ENCODE measurements at places on chromosomes 6 and 20. TPM values are rescaled to one million over a fixed set of nuclear protein-coding genes. Genes with fewer than 3 reads are reported as not detected.

GRCh38 chr6:10521104-10521808 is at the start of gene GCNT2:
GCNT2 (plus strand) TSS chr6:10521351; CDS start chr6:10528912, 7,561 bp downstream.
- DNase-seq: no peak

GRCh38 chr6:79082304-79082703 is 4.2 kb upstream of the PHIP start:
- no peak for DNase-seq

DNA sequence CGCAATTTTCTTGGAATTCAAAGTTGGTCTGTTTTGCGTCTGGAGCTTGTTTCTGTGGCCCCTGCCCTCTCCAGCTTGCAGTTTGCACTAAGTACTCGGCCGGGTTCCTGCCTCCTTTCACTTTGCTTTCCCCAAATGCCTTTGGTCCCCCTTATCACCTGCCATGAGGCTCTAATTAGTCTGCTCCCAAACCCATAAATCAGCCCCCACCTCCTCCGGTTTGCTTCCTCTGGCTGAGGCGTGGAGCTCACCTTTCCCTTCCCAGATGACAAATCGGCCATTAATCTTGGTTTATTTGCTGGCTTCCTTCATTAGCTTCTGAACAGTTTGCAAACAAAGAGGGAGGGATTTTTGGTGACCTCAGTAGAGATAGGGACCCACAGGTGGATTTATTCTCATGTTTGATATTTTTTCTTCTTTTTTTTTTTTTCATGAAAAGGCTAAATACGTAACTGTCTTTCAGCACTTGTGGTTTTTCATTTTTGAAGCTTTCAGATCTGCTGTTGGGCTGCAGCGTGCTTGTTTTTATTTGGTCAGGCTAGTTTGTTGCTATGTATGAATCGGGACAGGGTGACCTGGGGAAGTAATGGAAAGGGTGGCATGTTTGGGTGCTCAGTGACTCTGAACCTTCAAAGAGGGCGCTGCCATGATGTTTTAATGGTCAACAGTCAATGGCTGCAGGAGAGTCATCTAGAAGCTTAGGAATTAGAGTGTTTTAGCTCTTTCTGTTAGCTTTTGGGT is 121.7 kb upstream of the JAG1 start:
- no peak for DNase-seq

GRCh38 chr20:1896484-1897258 is 1.5 kb downstream of the SIRPA start:
- DNase-seq: no peak

DNA sequence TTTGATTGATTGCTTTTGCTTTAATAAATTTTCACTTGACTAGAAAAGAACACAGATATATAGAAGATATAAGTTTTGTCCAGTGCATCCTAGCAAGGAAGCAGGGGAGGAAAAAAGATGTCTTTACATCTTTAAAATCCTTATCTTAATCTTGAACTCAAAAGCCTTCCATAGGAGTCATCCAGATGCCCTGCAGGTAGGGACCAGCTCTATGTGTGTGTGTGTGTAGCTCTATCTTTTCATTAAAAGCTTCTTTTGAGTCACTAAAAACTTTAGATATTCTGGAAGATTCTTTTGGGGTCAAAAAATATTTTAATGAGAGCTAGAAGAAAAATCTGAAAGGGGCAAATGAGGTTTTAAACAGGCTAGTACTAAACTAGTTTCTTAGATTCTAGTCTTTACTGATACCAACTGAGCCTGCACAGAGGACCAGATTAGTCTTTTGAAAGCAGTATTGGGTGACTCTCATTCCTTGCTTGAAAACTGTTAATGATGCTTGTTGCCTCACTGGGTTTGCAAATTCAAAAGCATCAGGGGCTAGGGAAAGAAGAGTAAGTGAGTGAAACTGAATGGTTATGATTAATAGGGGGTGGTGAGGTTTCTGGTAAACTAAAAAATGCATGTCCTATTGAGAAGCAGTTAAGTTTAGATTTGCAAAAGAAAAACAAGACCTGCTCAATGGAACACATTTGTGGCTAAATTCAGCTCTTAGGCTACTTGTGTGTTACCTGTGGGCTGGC is 40.6 kb upstream of the JAG1 start:
- no peak for DNase-seq

DNA sequence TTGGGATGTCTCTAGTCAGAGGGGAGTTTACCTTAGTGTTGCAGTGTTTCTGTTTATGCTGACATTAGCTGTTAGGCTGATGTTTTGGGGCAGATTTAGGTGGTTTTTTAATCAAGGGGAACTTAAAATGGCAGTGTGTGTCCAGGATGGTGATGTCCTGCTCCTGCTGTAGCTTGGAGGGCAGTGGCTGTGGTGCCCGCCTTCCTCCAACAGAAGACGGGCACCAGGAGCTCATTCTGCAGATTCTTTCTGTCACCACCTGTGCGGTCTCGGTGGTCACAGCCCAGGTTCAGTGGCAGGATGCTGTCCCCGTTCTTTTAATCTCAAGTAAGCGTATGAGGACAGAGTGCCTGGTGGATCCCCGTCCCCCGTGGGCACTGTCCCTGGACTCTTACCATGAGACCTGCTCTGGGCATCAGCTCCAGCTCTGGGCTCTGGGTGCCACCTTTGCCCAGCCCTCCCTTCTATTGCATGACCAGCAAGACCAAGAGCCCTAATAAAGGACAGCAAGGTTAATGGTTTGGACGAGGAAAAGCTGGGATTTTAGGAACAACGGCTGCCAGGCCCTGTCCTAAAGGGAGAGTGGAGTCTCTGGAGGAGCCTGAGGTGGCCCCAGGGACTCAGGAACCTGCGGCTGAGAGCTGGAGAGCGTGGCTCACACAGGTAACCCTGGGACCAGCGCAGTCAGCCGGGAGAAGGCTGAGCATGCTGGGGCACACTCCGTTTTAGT is 217.3 kb downstream of the ERMARD start:
- no peak for DNase-seq

DNA sequence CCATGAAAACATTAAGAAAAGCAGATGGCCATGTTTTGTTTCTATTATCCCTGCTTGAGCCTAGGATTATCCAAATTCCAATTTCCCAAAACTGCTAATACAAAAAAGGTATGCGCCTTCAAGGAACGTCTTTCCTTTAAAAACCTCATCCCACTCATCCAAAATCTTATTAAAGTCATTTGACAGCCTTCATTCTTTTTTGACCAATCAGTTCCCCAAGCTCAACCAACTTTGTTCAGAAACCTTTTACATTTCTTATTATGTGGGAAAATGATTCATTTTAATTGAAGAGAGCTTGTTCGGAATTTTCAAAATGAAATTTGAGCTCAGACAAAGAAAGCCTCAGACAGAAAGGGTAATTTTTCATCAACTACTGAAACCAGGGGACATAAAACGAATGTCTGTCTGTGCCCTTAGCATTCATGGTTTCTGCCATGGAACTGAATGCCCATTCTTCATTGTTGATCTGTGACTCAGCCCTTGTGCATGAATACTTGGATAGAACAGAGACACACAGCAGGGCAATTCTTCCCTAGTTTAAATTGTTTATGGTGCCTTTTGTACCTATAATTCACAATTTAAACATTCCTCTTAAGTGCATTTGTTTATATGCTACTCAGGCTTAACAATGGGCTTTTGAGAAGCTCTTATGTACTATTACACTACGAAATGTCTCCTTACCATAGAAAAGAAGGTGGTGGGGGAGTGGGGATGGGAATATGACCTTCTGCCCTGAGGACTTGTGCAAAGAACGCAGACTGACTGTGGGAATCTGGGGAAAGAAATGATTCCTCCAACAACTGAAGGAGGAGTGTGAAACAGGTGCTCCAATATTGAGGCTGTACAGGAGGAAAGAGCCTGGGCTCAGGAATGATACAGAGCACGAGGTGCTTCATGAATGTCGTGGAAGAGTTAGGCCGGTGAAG is 49.8 kb upstream of the ERVFRD-1 start:
- DNase-seq: no peak

DNA sequence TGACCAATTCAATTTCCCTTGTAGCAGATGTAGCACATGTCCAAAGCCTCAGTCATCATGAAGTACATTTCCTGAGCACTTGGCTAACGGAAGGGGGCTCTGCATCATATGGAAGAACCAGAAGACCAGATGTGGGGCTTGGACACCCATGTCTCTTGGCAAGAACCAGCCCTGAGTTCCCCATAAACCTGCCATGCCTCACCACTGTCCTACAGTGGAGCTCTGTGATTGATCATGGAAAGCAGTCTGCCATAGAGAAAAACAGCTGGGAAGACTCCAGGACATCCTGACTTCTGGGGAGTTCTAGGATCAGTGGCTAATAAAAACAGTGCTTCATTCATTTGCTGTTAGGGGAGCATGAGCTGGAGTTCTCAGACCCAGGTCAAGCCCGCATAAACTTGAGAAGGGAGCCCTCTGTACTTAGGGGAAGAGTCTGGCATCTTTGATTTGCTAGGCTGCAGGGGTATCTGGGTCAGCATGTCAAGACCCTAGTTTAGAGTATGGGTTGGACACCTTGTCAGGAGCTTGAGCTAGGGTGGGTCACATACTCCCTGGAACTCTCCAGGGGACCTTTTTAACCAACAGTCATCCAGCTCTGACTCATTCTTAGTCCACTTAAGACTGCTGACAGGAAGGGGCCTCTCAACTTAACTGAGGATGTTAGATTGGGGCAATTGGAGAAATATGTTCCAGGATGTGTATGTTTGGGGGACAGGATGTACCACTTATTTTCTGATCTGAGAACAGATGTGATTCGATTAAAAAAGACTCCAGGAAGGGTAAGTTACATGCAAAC is 26.3 kb upstream of the TRAM2 start:
- DNase-seq: no peak

GRCh38 chr6:28710466-28711191 is 184.9 kb downstream of the GPX5 start:
- DNase-seq: no peak

DNA sequence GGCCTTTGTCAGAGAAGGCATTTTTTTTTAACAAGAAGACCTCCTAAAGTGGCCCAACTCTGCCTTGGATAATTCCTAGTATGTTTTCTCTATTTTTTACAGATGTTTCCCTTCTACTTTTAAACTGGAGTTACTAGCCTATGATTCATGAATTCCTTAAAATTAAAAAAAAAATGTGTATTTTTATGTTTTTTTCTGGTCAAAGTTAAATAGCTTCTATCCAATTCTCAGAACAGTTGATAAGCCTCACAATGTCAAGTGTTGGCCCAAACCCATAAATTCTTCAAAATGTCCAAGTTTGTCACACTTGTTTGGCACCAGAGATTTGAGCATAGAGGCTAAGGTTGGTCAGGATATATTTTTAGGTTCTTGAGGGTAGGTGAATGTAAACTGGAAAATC is 64.0 kb downstream of the JAG1 start:
- no peak for DNase-seq

DNA sequence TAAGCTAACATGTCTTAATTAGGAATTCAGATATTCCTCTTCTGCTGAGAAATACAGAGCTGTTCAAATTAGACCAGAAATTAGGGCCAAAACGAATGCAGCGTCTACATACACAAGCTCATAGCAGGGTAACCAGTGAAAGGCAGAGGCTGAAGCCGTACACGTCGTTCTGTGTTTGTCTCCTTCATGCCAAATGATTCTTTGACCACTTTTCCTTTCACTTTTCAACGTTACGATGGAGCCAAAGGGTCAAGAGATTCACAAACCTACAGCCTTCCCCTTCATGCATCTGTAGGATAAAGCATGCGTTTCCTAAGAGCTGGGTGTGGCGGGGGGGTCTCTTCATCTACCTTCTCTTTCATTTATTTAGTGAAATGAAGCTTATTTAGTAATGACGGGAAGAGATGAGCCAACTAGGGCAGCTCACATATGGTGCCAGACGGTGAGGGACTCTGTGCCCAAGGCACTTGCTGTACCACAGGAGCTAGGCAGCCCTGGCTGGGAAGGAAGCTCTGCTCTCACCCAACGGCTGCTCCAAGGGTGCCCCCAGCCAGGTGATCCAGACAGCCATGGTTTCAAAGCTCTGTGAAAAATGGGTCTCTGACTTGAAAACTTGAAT is 178.0 kb downstream of the ATXN1 start:
- DNase-seq: no peak

- peak; percentile 12 for DNase-seq
Observed at GRCh38 chr6:72621291-72622093, at the start of gene KCNQ5. KCNQ5 (plus strand) TSS chr6:72622064.

DNA sequence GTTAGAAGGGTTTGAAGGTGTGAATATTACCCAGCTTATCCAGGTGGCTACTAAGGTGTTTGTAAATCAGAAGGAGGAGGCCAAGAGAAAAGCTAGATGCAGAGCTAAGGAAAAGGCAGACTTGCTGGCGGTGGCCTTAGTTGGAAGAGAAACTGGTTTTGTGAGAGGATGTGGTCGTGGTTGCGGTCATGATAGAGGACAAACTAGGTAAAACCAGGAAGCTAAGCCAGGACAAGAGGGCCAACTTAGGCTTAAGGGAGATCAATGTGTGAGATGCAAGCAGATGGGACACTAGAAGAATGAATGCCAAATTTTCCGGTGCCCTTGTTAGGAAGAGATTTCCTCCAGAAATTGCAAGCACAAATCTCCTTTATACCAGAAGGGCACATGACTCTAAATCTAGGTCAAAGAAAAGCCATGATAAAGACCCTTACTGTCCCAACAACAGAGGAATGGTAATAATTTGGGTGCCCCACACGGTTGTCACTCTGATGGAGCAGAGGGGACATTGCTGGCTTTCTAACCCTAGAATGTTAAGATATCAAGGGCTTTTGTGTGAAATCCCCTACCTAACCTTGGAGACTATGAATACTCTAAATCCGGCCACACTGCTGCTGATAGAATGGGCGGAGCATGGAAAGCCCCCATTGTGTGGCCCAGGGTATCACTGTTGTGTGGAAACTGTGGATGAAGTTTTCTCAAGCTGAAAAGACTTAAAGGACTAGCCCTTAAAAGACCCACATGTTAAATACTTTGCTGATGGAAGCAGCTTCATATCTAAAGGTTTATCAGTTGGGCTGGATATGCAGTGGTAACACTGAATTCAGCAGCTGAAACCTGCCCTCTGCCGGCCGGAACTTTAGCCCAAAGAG is 7.8 kb downstream of the IL22RA2 start:
- DNase-seq: peak; percentile 10

DNA sequence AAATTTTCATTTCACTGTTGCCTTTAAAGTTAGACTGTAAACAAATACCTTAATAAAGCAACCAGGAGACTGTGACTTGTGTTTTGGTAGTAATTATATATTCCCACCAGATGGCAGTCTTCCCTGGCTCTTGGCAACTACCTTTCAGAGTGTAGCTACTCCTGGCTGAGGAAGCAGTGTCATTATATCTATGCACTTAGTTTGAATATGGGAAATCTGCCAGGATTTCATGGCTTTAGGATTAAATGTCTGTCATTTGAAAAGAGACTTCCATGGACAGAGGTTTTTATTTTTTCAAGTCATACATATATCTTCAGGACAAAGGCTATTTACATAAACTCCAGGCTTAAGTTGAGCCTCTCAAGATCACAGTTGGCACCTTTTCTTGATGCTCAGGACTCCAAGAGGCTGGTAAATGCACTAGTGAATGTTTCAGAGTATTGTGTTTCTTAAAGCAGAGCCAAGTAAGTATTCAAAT is 160.1 kb downstream of the C6orf58 start:
- DNase-seq: peak; percentile 16

Gene SESN1
- 5.2 TPM for total RNA-seq

Gene LINC00237
- not detected for total RNA-seq

Gene SLC2A10
- not detected for total RNA-seq

Gene SEL1L2
- not detected for total RNA-seq
